ENCODE measurements at places on chromosomes 13 and 19. TPM values are rescaled to one million over a fixed set of nuclear protein-coding genes. Genes with fewer than 3 reads are reported as not detected.

Gene C19orf73
- 0.86 TPM for polyA plus RNA-seq

DNA sequence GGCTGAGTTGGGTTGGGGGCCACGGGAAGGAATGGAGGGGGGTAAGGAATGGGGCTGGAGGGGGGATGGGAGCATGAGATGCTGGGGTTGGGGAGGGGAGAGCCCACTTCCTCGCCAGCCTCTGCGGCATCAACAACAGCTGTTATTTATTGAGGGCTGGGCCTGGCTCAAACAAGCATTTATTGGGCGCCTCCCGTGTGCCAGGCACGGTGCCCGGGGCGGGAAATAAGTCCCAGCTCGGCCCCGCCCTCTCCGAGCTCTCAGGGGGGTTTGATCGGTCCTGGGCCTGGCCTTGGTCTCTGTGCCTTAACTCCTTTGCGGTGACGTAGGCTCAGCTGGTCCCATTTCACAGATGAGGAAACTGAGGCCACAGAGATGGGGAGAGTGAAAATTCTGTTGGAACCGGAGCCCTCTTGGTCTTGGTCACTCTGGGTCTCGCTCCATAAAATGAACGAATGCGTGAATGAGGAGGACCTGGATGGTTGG lies 919 bp upstream of the ADAMTS10 start:
- DNase-seq, result no peak

- no peak for DNase-seq
Observed at GRCh38 chr13:76132532-76132931, 496.4 kb downstream of the LMO7 start.

Gene PALM3
- 18.7 TPM for polyA plus RNA-seq

GRCh38 chr13:32032759-32033158 lies 1.2 kb downstream of the FRY start:
- no peak for DNase-seq

Gene FGF21
- not detected for polyA plus RNA-seq

Data from left renal cortex interstitium (tissue), 4 donors.